ENCODE measurements at places on chromosomes 16 and 17.
A peak's percentile ranks its signal among the peaks of the same experiment; 100 is the strongest.

GRCh38 chr17:71765437-71765836 is 355.4 kb upstream of the SOX9 start:
- DNase-seq: peak; percentile 48

DNA sequence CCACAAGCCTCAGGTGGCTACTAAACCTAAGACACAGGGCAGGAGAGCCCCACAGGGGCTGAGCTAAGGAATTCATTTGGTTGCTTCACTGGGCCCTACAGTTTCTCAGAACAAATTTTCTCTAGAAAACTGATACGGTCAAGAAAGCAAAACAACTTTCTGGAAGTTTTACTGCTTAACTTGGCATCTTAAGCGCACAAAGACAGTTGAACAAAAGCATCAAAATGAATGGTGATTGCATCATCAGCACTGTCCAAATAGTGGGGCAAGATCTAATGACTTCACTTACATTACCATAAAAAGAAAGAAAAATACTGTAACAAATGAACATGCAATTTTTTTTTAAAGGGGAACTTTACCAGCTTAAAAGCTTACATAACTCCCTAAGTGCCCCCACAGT is 47.6 kb downstream of the XPO6 start:
- DNase-seq: peak; percentile 55

GRCh38 chr17:45273551-45273957 is 11.7 kb upstream of the SPATA32 start:
- DNase-seq: no peak

DNA sequence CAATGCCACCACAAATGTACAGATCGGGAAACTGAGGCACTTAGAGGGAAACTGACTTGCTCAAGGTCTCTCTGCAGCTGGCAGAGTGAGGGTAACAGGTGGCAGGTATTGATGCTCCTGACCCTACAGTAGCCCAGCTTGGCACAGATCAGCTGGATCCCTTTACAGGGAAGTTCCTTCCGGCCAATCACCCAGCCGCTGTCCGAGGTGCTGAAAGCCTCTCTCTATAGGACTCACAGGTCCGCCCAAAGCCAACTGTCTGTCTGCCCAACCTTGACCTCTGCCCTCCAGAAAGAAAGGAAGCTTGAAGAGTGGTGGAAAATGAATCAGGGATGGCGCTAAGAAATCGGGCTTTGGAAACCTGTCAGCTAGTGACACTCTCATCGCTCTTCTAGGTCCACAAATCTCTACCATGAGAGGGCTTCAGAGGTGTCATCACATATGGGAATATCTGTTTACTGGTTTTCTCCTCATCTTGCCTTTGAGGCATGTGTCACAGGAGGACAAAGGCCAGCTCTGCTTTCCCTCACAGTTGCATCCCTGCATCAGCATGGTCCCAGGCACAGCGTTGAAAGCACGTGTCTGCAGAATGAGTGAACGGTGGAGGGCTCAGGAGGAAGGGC is 246.2 kb downstream of the KATNIP start:
- DNase-seq: peak; percentile 34

DNA sequence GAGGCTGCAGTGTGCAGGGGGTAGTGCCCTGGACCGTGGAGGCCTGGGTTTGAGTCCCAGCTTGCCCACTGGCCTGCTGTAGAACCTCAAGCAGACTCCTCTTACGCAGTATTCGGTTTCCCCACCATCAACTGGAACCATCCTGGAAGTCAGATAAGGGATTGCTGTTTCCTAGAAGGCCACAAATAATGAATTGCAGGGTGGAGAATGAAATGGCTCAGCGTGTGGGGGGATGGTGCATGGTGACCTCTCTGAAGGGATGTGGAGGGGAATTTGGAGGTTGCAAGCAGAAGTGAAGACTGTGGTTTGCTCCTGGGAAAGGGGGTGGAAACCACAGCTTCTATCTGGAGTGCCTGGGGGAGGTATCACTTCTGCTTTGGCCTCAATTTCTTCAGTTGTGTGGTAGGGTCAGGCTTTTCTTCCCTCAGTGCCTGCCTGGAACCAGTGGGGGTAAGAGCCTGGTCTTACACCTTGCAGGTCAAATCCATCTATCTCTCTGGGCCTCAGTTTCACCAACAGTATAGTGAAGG is 1.7 kb downstream of the ADGRG5 start:
- no peak for DNase-seq

- no peak for DNase-seq
These were observed 225.1 kb downstream of the LGALS9B start for GRCh38 chr17:20242271-20242670.

- DNase-seq: no peak
These were observed 45.5 kb upstream of the MMP2 start for GRCh38 chr16:55433535-55433934.

GRCh38 chr16:88815901-88816589 is 4.3 kb upstream of the APRT start:
- DNase-seq: no peak

DNA sequence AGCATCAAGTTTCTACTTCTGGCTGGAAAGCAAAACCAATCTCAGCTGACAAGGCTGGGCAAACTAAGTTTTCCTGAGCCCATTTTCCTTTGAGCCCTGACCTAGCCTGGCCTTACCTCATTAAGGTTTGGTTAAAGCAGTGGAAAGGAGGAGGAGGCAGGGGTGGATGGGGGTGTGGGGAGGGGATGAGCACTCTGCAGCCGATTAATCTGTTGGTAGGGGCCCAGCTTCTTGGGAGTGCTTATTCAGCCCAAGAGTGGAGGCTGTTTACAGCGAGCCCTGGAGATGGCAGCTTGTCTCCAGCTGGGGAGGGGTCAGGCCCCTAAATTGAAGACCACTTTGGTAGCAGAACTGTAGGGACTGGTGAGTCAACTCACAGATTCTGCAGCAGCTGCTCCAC is 12.0 kb downstream of the SMCR8 start:
- DNase-seq: no peak

DNA sequence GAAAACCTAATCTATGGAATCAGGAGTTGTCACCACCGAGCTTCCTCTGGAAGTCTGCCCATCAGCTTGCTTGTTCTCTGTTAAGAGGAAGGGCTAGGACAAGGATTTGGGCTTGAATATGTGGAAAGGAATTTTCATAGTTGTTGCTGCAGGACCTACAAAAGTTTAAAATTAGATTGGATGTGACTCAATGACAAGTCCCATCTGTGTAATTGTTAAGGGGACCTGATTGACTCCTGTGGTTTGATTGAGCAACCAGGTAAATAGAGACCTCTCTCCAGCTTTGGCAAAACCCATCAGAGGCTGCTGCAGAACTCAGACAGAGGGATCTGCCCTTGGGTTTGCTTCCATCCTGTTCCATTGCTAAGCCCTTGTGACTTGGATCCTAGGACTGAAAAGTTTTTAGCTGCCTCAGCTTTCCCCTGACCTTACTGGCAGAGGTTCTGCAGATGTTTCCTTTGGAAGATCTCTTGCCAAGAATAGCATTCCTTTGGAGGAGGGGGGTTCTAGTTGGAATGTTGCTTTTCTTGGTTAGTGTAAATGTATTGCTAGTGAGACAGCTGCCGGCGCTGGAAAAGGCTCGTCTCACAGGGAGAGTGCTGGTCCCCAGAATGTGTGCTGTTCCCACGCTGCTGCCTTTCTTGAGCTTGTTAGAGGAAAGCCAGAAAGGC is 50.0 kb downstream of the SF3B3 start:
- peak; percentile 92 for DNase-seq

- no peak for DNase-seq
These were observed at the start of gene ARHGDIG for GRCh38 chr16:280552-280951. ARHGDIG (plus strand) TSS chr16:280591; CDS start chr16:280681, 90 bp downstream.

- DNase-seq: no peak
These were observed 17.5 kb downstream of the PLD6 start for GRCh38 chr17:17188586-17188985.

GRCh38 chr17:5509482-5509881 is 23.1 kb downstream of the MIS12 start:
- DNase-seq: peak; percentile 84

DNA sequence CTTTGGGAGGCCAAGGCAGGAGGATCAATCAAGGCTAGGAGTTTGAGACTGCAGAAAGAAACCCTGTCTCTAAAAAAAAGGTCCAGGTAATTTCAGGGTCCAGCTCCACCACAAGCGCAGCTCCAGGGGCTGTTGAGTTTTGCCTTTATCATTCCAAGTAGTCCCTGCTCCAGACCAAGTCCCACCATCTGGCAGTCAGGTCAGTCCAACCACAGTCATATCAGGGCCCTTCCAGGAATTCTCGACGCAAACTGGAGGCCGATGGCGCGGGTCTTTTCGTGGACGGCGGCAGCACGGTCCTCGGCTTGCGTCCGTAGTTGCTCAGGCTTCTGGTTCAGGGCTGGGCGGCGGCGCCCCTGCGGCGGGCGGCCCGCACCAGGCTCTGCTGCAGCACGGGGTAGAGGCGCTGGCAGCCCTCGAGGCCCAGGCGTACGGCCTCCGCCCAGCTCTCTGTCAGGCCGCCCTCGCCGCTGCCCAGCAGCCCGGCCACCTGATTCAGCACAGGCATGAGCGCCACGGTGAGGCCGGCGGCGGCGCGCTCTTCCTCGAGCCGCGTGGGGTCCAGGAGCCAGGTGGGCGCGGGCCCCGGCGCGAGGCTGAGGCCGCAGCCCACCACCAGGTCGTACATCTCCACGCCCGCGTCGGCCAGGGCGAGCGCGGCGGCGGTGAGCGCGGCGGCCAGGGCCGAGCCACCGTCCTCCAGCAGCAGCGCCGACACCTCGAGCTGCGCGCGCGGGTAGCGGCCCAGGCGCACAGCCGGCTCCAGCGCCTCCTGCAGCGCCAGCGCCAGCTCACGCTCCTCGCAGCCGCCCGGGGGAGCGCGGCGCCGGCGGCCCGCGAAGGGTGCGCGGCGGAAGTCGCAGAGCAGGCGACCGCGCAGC is 752 bp downstream of the EXOSC6 start:
- DNase-seq: peak; percentile 41

- peak; percentile 98 for DNase-seq
These were observed 135.4 kb downstream of the CLEC16A start for GRCh38 chr16:11079652-11080187.

DNA sequence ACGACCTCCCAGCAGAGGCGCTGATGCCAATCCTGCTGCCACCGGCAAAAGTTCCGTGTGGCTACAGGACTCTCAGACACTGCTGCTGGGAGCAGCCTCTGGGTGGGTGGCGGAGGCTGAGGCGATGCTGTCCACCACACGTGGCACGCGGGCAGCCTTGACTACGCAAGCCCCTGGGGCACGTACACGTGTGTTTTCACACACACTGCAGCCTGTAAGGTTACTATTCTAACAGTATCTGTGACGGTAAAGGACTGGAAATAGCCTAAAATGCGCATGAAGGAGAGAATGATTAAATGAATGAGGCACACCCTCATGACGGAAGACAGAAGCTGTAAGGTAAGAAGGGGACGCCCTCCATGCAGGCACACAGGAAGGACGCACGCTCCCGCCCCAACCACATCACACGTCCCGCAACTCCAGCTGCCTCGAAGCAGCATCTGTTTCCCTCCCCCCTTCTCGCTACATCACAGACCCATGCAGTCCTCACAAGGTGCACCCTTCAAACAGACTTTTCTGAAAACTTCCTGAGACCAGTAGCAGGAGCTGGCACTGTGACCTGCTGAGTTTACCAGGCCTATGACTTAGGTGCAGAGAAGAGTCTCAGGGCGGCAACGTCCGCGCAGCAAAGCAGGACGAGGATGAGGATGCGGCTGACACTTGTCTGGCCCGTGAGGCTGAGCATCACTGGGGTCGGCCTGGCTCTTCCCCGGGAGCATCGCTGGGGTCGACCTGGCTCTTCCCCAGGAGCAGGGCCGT is 28.7 kb upstream of the FASN start:
- no peak for DNase-seq

DNA sequence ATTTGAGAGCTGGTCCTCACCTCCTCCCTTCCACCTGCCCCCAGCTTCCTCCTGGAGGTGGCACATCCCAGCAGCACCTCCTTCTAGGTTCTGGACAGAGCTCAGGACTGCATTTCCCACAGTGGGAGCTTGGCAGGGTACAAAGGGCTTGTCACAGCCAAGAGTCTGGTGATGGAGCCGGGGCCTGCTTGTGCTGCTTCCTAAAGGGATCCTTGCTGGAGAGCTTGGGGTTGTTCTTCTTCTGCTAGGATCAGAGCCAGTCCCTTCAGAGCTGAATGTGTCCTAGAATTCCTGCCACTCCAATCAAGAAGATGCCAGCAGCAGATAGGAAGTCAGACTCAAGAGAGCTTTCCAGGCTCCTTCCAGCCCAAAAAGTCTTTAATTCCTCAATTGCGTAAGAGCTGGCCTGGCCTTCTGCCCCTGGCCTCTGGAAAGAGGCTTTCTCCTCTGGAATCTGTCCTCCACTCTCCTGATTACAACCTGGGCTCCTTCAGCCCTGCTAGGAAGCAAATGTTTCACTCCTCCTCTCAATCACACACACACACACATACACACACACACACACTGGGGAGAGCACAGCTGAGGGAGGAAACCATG is 4.4 kb downstream of the CD300E start:
- DNase-seq: no peak

DNA sequence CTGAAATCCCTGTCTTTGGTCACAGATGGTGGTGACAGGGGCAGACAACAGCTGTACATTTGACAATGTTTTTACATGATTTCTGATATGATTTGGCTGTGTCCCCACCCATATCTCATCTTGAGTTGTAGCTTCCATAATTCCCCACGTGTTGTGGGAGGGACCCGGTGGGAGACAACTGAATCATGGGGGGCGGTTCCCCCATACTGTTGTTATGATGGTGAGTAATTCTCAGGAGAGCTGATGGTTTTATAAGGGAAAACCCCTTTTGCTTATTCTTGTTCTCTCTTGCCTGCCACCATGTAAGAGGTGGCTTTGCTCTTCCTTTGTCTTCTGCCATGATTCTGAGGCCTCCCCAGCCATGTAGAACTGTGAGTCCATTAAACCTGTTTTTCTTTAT is 353.9 kb downstream of the CPPED1 start:
- peak; percentile 17 for DNase-seq

GRCh38 chr17:15453246-15453645 is 14.2 kb downstream of the CDRT4 start:
- DNase-seq: peak; percentile 69

All from fibroblast of skin of right biceps (primary cell).